ENCODE measurements at places on chromosomes 7 and 10. TPM values are rescaled to one million over a fixed set of nuclear protein-coding genes. Genes with fewer than 3 reads are reported as not detected.

DNA sequence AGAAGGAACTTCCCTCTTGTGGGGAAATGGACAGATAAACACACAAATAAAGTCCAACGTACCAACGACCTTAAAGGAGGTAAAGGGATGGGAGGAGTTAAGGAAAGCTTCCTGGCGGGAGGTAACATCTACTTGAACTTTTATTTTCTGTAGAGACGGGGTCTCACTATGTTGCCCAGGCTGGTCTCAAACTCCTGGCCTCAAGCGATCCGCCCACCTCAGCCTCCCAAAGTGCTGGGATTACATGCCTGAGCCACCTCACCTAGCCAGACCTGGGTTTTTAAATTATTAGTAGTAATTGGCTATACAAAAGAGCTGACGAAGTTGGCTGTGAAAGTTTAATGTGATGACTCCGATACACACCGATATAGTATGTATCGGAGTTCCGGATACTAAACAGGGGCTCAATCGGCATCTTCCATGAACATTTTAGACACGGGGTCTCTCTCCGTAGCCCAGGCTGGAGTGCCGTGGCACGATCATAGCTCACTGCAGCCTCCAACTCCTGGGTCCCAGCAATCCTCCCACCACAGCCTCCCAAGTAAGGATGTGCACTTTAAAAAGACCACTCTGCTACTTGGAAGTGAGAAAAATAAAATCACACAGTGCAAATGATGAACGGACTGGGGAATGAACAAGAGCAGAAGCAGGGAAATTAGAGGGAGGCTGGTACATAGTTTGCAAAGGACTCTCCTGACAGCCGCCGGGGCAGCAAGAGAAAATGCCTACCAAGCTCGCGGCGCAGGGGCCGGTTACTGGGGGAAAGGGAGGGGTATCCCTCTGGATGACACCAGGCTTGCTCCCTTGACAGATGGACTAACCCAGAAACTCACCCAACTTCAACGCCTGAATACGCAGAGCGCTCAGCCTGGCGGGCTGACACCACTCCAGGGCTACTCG lies 1.0 kb downstream of the BCL7B start:
- no peak for DNase-seq

GRCh38 chr7:16776053-16776452 lies 22.5 kb downstream of the TSPAN13 start:
- DNase-seq = no peak

DNA sequence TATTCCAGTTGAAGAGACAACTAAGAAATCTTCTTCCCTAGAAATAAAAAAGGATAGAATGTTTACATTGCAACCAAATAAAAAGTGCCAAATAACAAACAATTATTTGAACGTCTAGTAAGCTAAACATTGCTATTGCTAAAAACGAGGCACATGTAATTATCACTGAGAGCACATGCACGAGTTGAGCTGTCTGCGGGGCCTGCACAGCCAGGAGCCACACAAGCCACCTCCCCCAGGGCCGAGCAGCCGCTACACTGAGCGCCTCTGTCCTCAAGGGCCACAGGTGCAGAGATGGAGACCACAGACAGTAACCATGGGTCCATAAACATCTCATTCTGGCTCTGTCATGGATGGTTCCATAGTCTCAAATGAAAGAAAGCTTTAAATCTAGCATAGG lies 17.2 kb downstream of the NCAPG2 start:
- no peak for DNase-seq

- peak; percentile 55 for DNase-seq
These were observed 94.8 kb upstream of the TARP start for GRCh38 chr7:38368191-38368605.

DNA sequence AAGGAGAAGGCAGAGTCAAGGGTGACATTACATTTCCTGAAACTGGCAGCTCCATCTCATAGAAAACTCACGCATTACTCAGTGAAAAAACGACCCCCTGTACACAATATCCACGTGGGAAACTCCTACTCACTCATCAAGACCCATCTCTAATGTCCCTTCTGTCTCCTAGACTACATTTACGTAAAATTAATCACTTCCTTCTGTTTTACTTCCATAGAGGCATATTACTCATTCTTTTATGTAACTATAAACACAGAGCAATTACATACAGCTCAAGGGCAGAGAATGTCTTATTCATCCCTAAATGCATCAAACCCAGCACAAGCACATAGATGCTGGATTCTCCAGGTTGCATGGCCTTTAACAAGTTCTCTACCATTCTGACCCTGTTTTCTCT lies 281.8 kb downstream of the KCNMA1 start:
- no peak for DNase-seq

GRCh38 chr7:106405697-106406141 lies 120.9 kb upstream of the NAMPT start:
- no peak for DNase-seq

- no peak for DNase-seq
These were observed 16.1 kb downstream of the SFRP5 start for GRCh38 chr10:97755718-97756117.

DNA sequence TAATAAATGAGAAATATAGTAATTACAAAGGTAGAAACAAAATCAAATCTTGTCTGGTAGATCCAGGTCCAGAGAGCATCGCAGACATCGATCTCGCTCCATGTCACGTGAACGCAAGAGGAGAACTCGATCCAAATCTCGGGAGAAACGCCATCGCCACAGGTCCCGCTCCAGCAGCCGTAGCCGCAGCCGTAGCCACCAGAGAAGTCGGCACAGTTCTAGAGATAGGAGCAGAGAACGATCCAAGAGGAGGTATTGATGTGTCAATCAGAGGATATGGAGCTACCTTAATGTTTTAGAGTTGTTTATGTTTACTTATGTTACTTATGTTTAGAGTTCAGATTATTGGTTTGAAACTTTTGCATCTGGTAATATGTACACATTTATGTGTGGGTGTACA lies 57.8 kb downstream of the LUC7L2 start:
- DNase-seq = no peak

GRCh38 chr7:113144817-113145216 lies 26.5 kb upstream of the SMIM30 start:
- DNase-seq = no peak

DNA sequence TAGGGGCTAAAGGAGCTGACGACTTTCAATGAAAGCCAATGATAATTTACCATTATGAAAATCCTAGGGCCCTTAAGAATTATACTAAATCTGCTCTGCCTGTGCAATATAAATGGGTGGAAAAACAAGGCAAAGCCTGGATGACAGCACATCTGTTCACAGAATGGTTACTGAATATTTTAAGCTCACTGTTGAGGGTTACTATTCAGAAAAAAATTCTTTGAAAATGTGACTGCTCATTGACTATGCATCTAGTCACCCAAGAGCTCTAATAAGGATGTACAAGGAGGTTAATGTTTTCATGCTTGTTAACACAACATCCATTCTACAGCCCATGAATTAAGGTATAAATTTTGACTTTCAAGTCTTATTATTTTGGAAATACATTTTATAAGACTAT lies 8.9 kb downstream of the DKK1 start:
- no peak for DNase-seq

GRCh38 chr10:31930856-31931255 lies 2.2 kb upstream of the ARHGAP12 start:
- DNase-seq = no peak

GRCh38 chr7:135262623-135263320 lies 29.1 kb downstream of the STRA8 start:
- no peak for DNase-seq

- DNase-seq = no peak
These were observed 493.9 kb upstream of the IGFBP3 start for GRCh38 chr7:46414946-46415345.

- peak; percentile 53 for DNase-seq
These were observed 846 bp downstream of the MINPP1 start for GRCh38 chr10:87505366-87506111.

GRCh38 chr7:157690833-157691585 lies 354.2 kb downstream of the DNAJB6 start:
- DNase-seq = no peak

DNA sequence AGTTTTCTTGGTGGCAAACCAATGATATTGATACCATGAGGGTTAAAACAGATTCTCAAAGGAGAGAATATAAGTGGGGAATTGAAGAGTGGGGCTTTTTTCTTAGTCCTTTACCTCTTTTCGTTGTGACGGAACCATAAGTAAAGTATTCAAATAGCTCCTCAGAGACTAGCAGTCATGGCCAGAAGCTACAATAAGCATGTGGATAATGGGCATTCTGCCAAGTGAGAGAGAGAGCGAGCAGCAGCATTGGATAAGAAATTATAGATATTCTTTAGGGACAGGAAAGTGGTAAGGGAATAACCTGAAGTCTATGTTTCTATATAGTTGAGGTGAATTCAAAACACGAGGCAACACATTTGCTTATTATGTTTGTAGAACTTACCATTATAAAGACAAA lies 235.1 kb downstream of the SEMA3E start:
- DNase-seq = no peak

DNA sequence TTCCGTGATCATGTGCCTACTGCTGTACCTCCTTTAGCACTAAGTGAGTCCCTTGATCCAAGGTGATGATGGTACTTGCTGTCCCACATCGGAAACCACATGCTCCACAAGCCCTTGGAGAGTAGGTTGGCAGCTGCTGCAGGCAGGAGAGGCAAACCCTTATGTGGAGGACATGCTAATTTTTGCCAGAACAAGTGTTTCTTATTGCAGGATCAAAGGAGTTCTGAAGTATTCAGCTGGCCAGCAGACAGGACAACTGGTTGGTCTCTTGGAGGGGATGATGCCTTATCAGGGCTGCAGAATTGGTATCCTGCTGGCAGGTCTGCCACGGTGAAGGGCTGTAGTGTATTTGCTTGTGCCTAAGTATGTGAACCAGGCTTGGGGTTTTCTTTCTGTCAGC lies 36.8 kb downstream of the NACAD start:
- no peak for DNase-seq

DNA sequence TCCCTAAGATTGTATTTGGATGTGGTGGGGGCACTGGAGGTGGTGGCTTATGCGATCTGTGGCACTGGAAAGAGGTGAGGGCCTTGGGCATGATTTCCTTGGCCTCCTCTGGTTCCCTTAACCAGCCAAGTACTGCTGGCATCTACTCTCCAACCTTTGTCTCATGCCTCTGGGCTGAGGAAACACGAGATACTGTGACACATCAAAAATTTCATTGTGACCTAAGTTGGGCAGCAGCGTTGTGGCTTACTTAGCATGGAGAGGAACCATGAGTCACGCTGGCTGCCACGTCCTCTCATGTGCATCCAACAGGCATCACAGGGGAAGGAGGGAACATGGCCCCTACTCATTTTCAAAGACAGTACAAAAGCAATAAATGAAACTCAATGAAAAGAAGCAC lies 29.7 kb upstream of the GSDME start:
- no peak for DNase-seq

GRCh38 chr10:90222372-90222771 lies 521.0 kb downstream of the KIF20B start:
- DNase-seq = no peak

DNA sequence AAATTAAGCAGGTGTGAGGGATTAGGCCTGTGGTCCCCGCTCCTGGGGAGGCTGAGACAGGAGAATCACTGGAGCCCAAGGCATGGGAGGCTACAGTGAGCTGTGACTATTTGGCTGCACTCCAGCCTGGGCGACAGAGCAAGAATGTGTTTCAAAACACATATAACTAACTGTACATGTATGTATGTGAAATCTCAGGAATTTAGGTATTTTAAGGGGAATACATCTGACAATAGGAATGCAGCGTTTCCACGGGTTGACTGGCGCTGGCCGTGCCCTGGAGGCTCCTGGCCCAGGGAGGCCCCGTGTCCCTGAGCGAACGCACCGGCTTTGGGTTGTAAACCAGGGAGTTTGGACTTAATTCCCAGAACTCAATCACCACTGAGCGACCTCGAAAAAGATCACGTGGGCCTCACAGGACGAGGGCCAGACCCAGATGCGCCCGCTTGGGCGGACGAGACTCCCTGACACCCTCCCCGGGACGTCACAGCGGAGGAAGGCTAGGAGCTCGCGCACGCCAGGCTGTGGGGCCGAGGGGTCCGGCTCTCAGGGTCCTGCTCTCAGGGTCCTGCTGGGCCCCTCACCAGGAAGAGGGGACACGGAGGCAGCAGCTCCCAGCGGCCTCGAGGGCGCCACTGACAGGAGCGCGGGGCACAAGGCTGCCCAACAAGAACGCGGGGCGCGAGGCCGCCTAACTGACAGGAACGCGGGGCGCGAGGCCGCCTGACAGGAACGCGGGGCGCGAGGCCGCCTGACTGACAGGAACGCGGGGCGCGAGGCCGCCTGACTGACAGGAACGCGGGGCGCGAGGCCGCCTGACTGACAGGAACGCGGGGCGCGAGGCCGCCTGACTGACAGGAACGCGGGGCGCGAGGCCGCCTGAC lies 18.4 kb downstream of the PTPRN2 start:
- no peak for DNase-seq

GRCh38 chr7:151400626-151401315 lies 9.1 kb downstream of the WDR86 start:
- DNase-seq = no peak

DNA sequence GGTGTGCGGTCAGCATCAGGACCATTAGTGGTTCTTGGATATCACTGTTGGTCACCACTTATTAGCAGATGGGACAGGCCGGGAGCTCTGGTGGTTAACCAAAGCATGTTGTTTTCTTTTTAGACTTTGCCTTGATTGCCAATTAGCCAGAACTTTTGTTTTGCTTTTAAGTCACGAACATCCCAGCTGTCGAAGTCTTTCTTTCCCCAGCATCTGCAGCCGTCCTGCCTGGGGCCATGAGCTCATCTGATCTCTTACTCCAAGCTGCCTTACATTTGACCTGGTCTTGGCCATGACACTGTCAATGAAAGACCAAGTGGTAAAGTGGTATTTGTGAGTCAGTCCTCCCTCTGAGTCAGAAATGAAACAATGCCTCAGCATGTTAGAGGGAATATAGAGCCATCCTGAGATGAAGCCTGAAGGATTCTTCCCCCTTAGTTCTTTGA lies 53.9 kb upstream of the CREB5 start:
- no peak for DNase-seq

DNA sequence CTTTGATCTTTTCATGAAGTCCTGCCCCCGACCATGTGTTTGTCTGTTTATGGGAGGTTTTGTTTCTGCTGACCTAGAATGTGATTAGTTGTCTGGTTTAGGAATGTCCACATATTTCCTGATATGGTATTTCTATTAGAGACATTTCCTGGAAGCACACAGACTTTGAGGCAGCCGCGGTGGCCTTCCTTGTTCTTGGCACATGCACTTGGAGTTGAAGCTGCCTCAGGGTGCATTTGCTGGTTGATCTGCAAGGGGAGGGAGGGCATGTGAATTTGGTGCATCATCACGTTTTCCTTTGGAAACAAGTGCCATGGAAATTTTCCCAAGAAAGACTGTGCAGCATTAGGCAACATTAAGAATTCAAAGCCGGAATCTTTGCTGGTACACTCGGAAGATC lies 328.7 kb downstream of the PAXIP1 start:
- DNase-seq = no peak

DNA sequence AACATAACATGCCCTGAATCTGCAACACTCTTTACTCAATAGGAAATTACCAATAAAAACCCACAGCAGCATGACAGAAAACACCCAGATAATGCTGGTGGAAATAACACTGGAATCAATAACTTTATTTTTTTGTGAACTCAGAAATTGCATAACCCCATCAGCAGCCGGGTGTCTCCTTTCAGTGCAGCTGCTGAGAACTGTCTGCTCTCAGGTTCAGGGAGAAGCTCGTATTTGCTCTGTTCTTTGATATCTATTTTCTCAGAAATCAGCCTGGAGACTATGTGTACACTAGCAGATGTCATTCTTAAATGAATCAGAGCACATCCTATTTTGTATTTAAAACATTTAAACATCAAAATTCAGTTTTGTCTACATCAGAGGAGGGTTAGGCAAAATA lies 506.0 kb downstream of the POM121L12 start:
- DNase-seq = no peak

IGF2BP3 gene
- total RNA-seq = 0.50 TPM

H2AZ2 gene
- total RNA-seq = 123 TPM

ATG9B gene
- total RNA-seq = 0.18 TPM

C10orf88 gene
- total RNA-seq = 6.6 TPM

SFRP4 gene
- total RNA-seq = 52.7 TPM

SPDYE18 gene
- 2.1 TPM for total RNA-seq
